ENCODE measurements at places on chromosomes 7 and 10. TPM values are rescaled to one million over a fixed set of nuclear protein-coding genes. Genes with fewer than 3 reads are reported as not detected.
A peak's percentile ranks its signal among the peaks of the same experiment; 100 is the strongest.

UTF1 gene
- not detected for total RNA-seq

OTUD1 gene
- 15.1 TPM for total RNA-seq

SUV39H2 gene
- total RNA-seq, result 7.3 TPM

DNA sequence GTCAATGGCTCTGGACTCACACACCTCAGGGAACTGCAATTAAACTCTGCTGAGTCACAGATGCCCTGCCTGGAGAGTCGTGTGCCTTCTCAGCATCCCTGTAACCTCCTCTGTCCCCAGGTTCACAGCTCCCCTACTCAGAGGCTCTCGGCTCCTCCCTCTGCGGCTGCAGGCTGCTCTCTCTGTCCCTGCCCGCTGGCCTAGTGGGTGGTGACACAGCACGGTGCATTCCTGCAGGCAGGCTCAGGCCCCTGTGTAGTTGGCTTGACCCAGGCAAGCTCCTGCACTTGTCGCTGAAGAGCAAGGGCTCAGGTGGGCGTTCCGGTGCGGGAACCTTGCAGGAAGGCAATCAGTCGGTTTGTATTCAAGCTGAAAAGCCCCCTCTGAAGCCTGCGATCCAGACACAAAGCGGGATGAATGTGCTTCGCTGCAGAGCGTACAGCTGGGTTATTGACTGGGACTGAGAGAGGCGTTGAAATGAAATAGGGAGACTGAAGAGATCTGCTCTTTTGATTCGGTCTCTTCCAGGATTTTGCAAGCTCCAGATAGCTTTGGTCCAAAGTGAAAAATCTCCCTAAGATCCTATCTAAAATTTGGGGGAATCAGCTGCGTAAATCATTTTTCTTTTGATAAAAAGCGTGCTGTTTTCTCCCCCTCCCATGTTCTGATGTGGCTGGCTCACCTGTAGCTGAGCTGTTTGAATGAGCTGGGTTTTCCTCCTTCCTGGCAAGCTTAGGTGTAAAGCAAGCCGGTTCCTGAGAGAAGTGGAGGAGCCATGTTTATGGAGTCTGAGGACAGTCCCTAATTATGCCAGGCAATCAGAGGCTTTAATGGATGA lies 208.7 kb upstream of the PHYHIPL start:
- DNase-seq, result no peak

- DNase-seq, result no peak
Observed at GRCh38 chr10:17780727-17781126, 28.4 kb upstream of the MRC1 start.

DNA sequence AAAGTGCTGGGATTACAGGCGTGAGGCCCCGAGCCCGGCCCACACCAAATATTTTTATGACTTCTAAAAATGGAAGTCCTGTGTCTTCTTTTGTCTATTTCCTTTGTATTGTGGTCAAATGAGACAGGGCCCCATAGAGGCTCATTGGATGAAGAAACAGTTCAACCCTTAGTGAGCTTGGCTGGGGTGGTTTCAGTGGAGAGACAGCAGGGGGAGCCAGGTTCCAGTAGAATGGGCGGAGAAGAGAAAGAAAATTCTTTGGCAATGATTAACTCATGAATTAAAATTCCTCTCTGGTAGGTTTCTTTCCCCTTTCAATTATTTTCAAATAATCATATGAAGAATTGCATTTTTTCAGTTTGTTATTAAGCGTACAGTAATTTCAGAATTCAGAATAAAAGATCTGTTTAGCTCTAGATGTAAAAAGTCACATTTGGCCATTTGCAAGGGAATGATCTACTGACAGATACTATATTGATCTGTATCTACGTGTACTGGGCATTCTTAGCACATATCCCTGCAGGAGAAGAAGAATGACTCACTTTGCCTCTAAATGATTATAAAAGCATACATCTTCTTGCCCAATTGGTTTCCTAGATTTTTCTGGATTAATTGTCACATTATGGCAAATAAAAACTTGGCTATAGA lies 43.2 kb downstream of the PNLIPRP3 start:
- peak; percentile 51 for DNase-seq

DNA sequence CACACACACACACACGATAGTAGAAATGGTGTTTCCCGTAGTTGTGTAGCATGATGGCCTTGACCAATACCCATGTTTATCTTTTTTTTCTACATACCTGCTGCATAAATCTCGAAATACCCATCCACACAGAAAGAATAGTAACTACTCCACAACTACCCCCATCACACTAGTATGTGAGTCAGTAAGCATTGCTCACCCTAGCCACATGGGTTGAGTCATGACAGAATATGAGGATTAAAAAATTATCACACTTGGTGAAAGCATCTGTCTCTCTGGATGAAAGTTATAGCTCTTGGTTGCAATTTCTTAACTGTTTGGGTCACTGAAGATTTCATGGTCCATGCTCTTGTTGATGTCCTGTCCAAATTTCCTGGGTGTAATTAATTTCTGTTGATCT lies 103.4 kb upstream of the MDFIC start:
- no peak for DNase-seq

DNA sequence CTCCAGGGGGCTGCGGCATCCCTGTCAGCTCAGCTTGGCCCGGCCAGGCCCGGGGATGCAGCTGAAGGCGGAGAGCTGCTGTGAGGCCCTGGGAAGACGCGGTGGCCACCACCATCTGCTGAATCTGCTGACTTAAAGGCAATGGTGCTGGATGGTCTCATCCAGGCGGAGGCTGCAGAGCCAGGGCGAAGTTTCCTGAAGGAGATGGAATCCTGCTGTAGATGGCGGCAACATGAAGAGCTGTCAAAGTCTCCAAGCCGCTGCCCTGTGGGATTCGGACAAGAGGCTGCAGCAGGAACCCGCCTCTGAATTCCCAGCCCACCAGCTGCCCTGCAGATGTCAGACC lies 200.1 kb downstream of the PTPRN2 start:
- DNase-seq, result no peak

DNA sequence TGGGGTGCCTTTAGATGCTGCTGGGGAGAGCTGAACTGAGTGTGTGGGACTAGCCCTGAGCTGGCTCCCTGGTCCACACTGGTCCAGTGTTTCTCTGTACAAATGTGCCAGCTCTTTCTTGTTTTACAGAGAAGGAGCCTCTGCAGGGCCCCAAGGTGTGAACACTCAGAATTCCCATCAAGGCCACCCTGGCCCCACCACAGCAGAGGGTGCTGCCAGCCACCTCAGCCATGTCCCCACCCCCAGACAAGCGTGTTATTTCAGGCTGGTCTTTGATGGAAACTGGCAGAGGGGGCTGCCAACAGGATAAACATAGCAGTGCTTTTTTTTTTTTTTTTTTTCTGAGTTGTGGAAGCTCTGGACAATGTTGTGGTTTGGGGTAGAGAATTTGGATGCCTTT lies 68.5 kb upstream of the LRRC18 start:
- DNase-seq, result no peak

DNA sequence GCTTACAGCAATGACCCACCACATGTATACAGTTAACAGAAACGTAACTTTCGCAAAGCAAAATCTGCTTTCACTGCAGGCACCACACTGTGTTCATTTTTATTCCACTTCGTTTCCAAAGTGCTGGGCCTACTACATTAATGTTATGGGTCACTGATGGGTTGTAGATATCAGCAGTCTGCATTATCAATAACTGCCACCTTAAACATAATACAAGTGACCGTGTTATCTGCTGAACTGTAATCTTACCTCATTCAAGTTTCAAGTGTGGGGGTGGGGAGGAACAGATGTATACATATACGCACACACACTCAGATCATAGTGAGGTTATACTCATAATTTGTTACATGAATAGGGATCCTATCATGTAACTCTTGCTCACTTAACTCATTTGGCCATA lies 21.1 kb downstream of the RNF32 start:
- DNase-seq, result no peak

GRCh38 chr7:158549176-158549615 lies 38.4 kb downstream of the PTPRN2 start:
- no peak for DNase-seq

GRCh38 chr7:45421806-45422205 lies 152.4 kb upstream of the ADCY1 start:
- no peak for DNase-seq

DNA sequence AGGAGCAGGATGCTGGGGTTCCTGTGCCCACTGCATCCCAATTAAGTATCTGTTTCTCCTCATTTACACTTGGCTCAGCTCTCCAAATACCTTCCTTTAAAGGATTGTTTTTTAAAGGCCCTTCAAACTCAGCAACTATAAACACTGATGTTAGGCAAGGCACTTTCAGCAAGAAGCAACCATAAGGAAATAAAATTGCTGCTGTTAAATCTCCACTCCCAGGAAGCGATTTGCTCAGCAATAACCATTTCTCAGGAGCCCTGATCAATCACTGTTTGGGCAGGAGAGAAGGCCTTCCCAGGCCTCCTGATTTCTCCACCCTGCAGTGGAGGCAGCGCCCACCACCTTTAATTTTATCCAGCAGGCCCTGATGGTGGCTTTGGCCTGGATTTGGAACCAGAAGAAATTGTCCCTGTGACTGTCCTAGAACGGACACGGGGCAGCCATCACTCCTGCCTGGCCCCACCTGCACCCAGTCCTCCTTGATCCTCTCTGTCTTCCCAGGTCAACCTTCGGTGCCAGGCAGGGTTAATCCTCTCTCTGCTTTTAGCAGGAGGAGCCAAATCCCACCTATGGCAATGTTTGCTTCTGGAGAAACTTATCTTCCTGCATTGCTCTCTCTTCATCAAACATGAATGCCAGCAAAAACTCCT lies 199.8 kb downstream of the PLXNA4 start:
- DNase-seq, result no peak

GRCh38 chr10:78173360-78174015 lies 139.8 kb downstream of the RPS24 start:
- DNase-seq, result no peak

- DNase-seq, result no peak
Observed at GRCh38 chr7:112226701-112227276, 20.3 kb downstream of the ZNF277 start.

GRCh38 chr7:134757938-134758337 lies 21.5 kb upstream of the CALD1 start:
- DNase-seq, result no peak

DNA sequence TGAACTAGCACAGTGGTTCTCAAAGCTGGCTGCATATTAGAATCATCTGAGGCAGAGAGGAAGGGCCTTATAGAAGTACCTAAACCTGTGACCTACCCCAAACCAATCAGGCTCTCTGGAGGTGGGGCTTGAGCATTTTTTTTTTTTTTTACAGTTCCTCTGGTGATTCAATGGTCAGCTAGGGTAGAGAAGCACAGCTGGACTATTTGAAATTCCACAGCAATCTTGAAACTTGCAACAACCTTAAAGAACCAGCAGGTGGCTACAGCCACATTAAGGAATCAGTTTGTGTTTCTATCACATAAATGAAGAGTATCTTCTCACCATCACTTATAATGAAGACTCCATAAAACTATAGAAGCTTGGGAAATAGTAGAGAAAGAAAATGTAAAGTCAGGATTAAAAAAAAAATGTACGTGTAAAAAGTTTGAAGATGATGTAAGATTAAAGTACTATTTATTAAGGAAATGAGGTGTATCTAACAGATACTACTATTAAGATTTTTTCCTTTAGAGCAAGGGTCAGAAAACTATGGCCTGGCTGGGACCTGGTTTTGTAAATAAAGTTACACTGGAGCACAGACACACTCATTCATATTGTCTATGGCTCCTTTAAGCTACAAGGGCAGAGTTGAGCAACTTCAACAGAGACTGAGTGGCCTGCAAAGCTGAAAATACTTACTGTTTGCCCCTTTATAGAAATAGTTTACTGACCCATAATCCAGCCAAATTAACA lies 3.8 kb downstream of the RTKN2 start:
- DNase-seq, result no peak

GRCh38 chr7:49187543-49188268 lies 263.4 kb downstream of the CDC14C start:
- DNase-seq, result no peak

DNA sequence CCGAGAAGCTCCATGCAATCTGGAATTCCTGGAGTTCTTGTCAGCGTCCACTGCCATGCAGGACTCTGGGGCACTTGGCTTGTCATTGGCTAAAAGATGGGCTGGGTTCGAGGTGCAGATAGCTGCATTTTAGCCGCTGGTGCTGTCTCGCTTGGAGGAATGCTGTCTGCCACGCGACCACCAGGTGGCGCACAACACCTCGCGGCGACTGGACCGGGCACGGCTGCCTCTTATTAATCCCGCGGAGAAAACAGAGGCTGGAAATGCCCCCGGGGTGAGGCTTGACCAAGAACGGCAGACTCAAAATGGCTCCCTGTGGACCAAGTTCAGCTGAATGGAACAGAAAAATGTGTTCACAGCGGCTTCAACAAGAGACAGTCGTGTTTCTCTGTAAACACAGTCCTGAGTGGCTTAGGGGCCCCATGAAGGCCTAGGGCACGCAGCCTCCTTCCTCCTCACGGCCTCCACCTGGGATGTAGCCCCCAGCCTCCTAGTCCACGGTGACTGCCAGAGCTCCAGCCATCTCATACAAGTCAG lies 46.2 kb downstream of the AOC1 start:
- DNase-seq, result peak; percentile 80

- DNase-seq, result peak; percentile 79
Observed at GRCh38 chr7:8261711-8262695, at the start of gene ICA1. TSS of gene ICA1 (minus strand) at chr7:8262167. CDS start at chr7:8235926, 26,241 bp downstream.

DNA sequence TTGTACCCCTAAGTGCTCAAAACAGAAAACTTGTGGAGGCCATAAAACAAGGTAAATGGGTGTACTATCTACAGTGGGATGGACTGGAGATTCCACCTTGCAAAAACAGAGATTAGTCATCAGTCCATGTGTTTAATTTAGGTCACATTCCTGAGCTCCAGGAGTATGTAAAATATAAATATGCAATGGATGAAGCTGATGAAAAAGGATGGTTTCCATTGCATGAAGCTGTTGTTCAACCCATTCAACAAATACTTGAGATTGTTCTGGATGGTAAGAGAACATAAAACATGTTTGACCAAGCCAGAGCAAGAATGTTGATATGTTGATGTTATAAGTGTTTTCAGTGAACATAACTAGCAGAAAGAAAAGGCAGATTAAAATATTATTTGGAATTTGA lies 14.6 kb downstream of the ASB15 start:
- DNase-seq, result no peak

GRCh38 chr10:43251419-43252165 lies 15.3 kb downstream of the RASGEF1A start:
- peak; percentile 10 for DNase-seq

GRCh38 chr10:116444527-116445142 lies 17.0 kb downstream of the PNLIPRP3 start:
- no peak for DNase-seq

GRCh38 chr10:60479305-60480020 lies 89.8 kb upstream of the ANK3 start:
- no peak for DNase-seq

DNA sequence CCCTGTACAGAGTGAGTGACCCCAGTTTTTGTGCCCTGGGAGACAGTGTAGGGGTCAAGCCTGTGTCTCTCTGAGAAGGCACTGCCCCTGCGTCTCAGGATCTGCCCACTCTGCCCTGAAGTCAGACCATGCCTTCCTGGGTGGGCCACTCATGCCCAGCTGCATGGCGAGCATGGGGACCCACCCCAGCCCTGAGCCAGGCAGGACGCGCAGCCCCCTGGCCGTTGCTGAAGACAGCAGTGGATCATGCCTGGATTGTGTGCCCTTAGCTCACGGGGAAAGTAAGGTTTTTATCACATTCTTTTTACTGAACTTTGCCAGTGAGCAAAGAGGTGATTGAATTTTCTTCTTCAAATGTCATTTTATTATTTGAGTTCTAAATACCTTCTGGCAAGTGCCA lies 66.2 kb downstream of the WDR37 start:
- no peak for DNase-seq

Data from mucosa of descending colon (tissue), 3 donors.